ENCODE measurements at places on chromosomes 7 and 10.

DNA sequence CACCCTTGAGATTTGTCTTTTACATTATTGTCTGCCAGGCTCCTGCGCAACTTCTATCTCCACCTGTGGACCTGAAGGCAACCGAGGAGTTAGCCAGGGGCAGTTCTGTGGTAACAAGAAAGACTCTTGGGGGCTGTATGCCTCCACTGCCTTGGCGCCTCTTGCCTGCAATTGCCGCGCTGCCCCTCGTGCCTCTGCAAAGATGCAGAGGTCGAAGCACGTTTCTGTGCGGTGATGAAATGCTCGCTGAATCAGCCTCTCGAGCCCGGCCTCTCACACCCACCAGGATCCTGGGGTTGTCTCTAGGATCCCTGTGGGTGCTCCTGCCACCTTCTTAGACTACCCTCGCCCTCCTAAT is 486 bp upstream of the LHFPL3 start:
- DNase-seq: no peak

- no peak for DNase-seq
Measured at GRCh38 chr7:152967958-152968357, 208.4 kb downstream of the ACTR3B start.

GRCh38 chr10:17062955-17063484 is 66.6 kb downstream of the CUBN start:
- peak; percentile 34 for DNase-seq

DNA sequence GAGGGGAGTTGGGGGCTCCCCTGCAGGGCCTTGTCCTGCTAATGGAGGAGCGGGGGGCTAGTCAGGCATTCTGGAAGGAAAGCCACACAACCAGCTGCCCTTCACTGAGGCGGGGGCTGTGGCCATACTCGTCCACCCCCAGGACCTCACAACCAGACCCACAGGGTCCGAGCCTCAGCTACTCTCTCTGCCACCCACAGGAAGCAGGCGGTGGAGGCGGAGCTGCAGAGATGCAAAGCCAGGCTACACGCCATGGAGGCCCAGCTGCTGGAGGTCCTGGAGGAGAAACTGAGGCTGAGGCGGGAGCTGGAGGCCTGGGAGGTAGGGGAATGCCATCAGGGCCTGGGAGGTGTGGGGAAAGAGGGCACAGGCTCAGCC is 3.1 kb downstream of the ABHD11 start:
- DNase-seq: no peak

DNA sequence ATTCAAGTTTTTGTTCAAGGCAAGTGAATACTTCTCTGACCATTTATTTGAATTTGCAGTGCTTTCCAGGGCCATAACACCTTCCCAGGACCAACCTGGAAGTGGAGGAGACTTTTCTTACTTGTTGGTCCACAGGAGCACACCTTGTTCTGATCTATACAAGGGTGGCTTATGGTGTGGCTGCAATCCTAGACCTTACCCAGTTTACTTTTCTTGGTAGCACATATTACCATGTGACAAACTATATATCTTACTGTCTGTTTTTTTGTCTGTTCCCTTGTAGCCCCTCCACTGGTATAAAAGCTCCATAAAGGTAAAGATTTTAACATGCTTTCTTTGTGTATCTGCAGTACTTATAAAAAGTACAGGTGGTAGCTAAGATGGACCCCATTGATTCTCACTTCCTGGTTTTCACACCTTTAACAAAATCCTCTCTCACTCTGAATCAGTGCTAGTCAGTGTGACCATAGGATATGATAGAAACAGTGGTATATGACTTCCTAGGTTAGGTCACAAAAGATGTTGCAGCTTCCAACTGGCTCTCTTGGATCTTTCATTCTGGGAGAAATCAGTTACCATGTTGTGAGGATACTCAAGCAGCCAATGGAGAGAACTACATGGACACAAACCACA is 5.6 kb upstream of the ASB4 start:
- no peak for DNase-seq

GRCh38 chr7:90412458-90413184 is 9.4 kb downstream of the CLDN12 start:
- peak; percentile 4 for DNase-seq

- no peak for DNase-seq
Measured at GRCh38 chr7:159329818-159330378, 185.2 kb upstream of the VIPR2 start.

DNA sequence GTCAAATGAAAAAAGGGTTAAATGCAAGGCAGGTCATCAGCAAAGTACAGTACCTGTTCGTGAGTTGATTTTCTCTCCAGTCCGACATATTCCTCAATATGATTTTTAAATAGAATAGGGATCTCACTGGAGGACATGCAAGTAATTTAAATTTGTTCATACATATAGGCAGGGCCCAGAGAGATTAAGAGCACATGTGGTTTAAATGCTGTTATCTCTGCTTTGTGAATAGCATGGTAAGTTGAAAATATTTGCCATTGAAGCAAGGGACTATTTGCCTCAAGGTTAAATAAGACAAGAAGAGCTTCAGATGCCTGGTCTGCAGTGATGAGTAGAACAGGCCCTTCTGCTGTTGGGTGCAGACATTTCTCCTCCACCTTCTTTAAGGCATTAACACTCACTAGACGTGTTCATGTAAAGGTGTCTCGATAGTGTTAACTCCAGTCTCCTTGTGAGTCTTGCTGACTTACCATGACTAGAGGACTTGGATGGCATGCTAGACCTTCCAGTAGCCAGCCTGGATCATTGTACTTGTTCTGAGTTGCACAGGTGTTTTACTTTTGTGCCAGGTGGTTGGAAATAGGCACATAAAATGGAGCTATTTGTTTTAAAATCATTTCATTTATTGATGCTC is 15.6 kb upstream of the AKR1C3 start:
- no peak for DNase-seq

DNA sequence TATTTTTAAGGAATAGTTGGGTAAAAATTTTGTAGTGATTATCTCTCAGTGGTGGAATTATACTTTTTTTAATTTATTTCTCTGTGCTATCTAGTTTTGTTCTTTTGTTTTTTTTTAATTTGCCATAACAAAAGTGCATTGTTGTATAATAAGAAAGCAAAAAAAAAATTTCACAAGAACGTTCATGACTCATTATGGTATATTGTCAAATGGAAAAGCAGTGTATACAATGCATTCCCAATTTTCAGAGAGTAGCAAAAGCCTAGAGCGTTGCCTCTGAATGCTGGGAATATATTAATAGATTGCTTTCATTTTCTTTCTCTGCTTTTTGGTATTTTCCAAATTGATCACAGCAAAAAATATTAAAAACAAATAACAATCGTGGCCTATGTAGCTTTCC is 46.3 kb upstream of the GPAM start:
- DNase-seq: no peak

DNA sequence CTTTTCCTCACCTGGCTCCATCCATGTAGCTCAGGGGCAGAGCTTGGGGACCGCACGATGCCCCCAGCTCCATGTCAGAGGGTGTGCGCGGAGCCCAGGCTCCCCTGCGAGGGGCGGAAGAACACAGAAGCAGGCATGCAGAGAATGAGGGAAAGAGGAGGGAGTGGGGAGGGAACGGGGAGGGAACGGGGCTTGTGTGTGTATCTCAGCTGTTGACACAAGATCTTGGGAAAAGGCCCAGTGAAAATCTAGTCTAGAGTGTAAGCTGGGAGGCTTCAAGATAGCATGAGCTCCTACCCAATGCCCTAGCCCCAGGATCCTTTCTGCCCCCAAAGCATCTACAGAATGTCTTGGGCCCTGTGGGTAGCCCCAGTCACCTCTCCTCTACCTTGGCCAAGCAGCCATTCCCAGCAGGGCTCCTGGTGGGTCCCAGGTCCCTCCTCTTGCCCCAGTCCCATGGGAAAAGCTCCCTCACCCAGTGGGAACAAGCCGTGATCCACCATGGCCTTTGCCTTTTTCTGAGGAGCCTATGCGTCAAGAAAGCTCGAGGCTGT is 25.1 kb upstream of the NDST2 start:
- no peak for DNase-seq

GRCh38 chr7:105219771-105220160 is 169.0 kb downstream of the SRPK2 start:
- DNase-seq: peak; percentile 22

GRCh38 chr7:80581486-80582260 is 56.8 kb upstream of the CD36 start:
- no peak for DNase-seq

- DNase-seq: no peak
Measured at GRCh38 chr7:81154565-81154964, 235.7 kb upstream of the SEMA3C start.

DNA sequence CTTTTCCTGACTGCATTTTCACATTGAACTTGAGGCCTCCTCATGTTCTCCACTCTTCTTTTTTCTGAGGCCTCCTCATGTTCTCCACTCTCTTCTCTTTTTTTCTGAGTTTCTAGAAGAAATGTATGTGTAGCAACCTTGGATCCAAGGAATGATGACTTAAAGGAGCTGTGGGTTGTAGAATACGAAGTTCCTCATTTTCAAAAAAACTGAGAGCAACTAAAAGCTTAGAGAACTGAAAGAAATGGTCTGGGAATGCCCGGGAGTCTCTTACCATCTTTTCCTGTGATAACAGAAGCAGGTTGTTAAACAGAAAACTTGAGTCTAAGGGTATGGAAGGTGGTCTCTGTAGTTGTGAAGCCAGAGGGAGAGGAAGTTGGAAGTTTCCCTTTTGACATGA is 32.8 kb downstream of the MRPS33 start:
- no peak for DNase-seq

DNA sequence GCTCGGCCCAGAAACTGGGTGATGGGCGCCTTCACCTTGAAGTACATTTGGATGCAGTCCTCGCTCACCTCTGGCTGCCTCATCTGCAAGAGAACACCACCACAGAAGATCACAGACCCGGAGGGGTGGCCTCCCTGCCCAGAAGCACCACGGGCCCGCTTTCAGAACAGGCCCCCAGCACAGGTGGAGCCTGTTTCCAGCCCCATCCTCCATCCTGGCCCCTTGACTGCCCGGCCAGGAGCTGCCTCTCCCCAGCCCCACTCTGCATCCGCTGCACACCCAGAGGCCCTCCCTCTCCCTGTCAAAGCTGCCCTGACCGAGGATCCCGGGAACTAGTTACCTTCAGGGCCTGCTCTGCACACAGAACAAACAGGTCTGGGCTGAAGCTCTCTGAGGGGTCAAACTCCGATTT is 724 bp downstream of the CFAP46 start:
- DNase-seq: no peak

DNA sequence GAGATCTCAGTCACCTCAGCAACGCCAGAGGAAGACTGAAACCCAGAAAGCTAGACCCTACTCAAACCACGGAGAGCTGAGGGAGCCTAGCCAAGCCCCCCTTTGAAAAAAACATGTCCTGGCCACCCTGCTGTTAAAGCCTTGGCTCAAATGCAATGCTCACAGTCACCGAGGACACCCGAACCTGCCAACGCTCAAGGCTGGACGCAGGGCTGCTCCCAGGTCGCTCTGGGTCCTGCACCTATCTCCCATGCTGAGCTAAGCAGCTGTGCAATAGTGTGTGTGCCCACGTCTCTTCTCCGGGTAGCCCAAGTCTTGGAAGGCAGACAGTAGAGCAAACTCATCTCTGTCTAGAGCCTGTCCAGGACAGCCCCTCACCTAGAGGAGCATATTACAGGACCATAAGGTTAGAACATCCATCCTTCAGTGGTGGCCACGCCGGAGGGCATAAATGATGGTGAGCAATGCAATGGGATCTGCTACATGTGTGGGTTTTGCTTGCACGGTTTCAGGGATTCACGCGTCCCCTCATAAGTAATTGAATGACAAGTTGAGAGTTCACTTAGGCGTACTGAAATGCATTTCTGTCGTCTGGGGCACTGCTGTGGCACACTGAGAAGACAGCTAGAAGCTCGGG is 94.2 kb upstream of the DDC start:
- DNase-seq: no peak

GRCh38 chr10:133444342-133445267 is 9.1 kb upstream of the SCART1 start:
- no peak for DNase-seq

GRCh38 chr10:3199488-3199887 is 26.9 kb upstream of the PITRM1 start:
- no peak for DNase-seq

- no peak for DNase-seq
Measured at GRCh38 chr10:18397906-18398305, 253.5 kb downstream of the NSUN6 start.

DNA sequence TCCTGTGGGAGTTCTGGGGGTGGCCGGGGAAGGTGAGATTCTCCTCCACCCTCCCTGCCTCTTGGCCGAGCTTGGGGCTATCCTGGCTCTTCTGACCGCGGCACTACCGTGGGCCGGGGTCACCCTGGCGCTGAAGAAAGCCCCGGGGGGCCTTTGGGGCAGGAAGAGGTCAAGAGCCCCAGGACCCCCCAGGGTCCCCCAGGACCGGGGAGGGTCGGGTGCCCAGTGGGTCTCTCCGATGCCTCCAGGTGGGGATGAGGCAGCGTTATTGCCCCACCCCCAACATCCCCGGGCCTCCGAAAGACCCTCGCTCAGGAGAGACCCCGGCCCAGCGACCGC is 439 bp upstream of the KNDC1 start:
- no peak for DNase-seq

DNA sequence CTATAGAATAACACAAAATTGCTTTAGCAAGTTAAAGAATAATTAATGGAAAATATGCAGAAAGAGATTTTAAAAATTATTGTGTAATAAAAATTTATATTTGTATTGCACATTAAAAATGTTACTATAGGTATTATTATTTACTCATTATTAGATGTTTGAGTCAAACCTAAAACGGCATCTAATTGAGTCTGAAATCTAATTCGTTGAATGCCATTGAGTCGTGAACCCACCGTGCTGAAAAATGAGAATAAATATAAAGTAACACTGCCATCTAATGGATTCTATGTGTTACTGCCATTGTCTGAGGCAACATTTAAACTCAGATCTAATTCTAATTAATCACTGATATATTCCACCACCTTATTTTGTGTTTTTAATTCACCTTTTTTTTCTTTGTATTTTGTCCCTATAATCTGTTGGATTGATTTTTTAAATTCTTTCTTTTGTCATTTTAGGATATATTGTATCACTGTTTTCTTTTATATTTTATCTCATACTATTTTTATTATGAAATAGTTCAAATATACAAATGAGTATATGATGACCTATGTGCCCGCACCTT is 62.2 kb downstream of the SAMD9 start:
- peak; percentile 31 for DNase-seq

- no peak for DNase-seq
Measured at GRCh38 chr10:120980279-120981255, 129.4 kb downstream of the WDR11 start.

DNA sequence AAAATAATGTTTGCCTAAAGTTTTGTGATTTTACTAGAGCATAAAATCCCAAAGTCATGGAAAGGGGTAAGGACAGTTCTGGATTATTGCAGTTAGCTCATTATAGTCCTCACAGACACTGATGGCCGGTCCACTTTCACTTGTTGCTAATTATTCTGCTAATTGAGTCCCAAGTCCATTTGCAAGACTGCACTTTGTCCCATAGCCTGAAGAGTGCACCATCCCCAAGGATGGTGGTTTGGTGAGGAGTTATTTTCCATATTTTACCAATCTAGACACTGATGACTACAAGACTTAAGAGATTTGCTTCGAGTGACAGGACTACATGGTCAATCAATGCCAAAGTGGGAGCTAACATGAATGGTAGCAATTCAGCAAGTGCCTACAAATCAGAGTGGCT is 181.8 kb upstream of the CACNA2D1 start:
- DNase-seq: no peak

- no peak for DNase-seq
Measured at GRCh38 chr10:13845897-13846296, 259.1 kb downstream of the PRPF18 start.

GRCh38 chr7:50292165-50292757 is 12.3 kb upstream of the IKZF1 start:
- DNase-seq: no peak
